ENCODE measurements at places on chromosomes 13 and 19. TPM values are rescaled to one million over a fixed set of nuclear protein-coding genes. Genes with fewer than 3 reads are reported as not detected.

The ZNF229 gene
- 2.0 TPM for total RNA-seq

The SIAH3 gene
- not detected for total RNA-seq

The C1QTNF9B gene
- total RNA-seq = not detected

The CYP2A6 gene
- total RNA-seq = not detected

The ZNF100 gene
- 5.2 TPM for total RNA-seq

The MUC16 gene
- under 0.01 TPM for total RNA-seq

The C19orf67 gene
- total RNA-seq = not detected

The ZNF331 gene
- total RNA-seq = 46.8 TPM

The ATP1A3 gene
- not detected for total RNA-seq

The OR7A5 gene
- total RNA-seq = 1.2 TPM

The RGS9BP gene
- 0.22 TPM for total RNA-seq

The MYO1F gene
- total RNA-seq = 20.3 TPM

The LSR gene
- total RNA-seq = 9.2 TPM

The KLK12 gene
- total RNA-seq = not detected

The GADD45GIP1 gene
- 41.4 TPM for total RNA-seq

The CHAF1A gene
- 9.2 TPM for total RNA-seq

The NTF4 gene
- not detected for total RNA-seq

The ADAMTS10 gene
- 37.3 TPM for total RNA-seq

The ZNF575 gene
- not detected for total RNA-seq

The NCAN gene
- total RNA-seq = not detected

The ZNF254 gene
- 21.9 TPM for total RNA-seq

The ARHGAP45 gene
- total RNA-seq = 44.5 TPM

The ZNF443 gene
- 4.2 TPM for total RNA-seq

The FCER2 gene
- total RNA-seq = not detected

The RASAL3 gene
- total RNA-seq = 6.6 TPM

The THSD8 gene
- total RNA-seq = not detected

The RFX2 gene
- total RNA-seq = 12.6 TPM

The PRR22 gene
- total RNA-seq = 3.5 TPM

The ZNF471 gene
- total RNA-seq = 11.4 TPM

The NLRP9 gene
- not detected for total RNA-seq

The KANK3 gene
- total RNA-seq = 13.8 TPM

The RNASEH2B gene
- total RNA-seq = 56.3 TPM

The NEK5 gene
- total RNA-seq = 0.30 TPM

The SHANK1 gene
- total RNA-seq = 0.30 TPM

The SHD gene
- total RNA-seq = not detected

The OR7D2 gene
- total RNA-seq = 0.44 TPM

The CD177 gene
- total RNA-seq = 17.4 TPM

The CGB5 gene
- not detected for total RNA-seq

The GIPR gene
- total RNA-seq = not detected

The TEX29 gene
- 2.4 TPM for total RNA-seq

The ZIC5 gene
- total RNA-seq = not detected

The HIF3A gene
- 235 TPM for total RNA-seq

The KLK3 gene
- not detected for total RNA-seq

The MCEMP1 gene
- total RNA-seq = not detected

The KASH5 gene
- not detected for total RNA-seq

The ACP7 gene
- 0.90 TPM for total RNA-seq

The KXD1 gene
- 122 TPM for total RNA-seq

The OVOL3 gene
- not detected for total RNA-seq

The CLIP3 gene
- 25.8 TPM for total RNA-seq

The STOML3 gene
- total RNA-seq = not detected
